ENCODE measurements at places on chromosomes 6 and 20.

DNA sequence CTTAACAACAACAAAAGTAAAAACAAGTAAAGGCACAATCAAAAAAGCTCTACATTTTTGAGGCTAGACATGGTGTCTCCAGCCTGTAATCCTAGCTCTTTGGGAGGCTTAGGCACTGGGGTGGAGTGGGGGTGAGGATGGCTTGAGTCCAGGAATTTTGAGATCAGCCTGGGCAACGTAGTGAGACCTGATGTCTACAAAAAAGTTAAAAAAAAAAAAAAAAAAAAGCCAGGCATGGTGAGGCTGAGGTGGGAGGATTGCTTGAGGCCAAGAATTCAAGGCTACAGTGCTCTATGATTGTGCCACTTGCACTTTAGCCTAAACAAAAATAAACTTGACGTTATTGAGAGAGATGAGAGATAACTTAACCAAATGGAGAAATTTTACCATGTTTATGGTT, 60.1 kb downstream of the QKI start:
- no peak for DNase-seq

DNA sequence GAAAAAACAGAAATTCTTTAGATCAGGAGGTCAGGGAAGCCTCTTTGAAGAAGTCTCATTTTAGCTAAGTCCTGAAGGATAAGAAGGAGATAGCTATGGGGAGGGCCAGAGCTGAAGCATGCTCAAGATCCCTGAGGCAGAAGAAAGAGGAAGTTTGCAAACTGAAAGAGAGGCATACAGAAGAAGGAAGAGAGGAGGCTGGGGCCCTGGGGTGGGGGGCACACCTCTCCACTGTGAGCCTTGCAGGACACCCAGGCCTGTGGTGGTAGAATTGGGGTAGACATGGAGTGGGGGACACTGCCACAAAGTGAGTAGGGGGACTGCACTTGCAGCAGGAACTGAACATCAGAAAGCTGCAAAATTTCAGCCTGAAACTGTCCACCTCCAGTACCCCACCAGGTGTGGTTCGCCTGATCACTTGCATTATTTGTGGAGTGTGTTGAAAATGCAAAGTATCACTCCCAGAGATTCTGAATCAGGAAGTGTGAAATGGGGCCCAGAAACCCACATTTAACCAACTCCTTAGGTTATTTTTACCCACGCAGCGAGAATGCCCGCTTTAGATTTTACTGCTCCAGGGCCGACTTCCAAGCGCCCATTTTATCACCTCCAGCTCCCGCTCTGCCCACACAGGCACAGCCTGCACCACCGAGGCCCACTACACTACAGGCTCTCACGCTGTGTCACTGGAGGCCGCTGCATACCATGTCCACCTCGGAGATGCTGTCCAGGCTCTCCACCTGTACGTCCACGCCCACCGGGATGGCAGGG, 44.0 kb downstream of the GABRR2 start:
- peak; percentile 69 for DNase-seq

GRCh38 chr20:23086931-23087411, 847 bp upstream of the CD93 start:
- no peak for DNase-seq

GRCh38 chr6:111220383-111221031, 133.2 kb downstream of the SLC16A10 start:
- DNase-seq, result no peak

DNA sequence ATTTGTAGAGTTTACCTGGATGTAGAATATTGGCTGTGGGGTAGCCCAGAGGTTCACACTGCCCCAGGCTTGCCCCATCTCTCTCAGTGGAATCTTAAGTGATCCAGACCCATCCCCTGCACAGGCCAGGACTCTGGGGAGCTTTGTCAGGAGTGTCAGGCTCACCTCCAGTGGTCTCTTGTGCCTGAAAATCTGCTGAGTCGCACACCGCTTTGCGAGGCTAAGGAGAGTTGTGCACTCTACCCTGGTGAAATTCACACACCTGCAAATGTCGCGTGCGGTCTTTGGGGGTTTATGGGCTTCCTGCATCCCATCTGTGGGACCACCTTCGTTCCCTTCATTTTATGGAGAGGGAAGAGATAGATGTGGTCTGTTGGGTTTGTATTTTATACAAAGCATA, 63.6 kb upstream of the KIF25 start:
- DNase-seq, result no peak

GRCh38 chr6:3433005-3433404, 23.8 kb downstream of the SLC22A23 start:
- peak; percentile 31 for DNase-seq

- DNase-seq, result no peak
These were observed 93.6 kb upstream of the CDYL start for GRCh38 chr6:4682431-4683097.
